ENCODE measurements at places on chromosomes 5 and 9. TPM values are rescaled to one million over a fixed set of nuclear protein-coding genes. Genes with fewer than 3 reads are reported as not detected.

Gene RNF180
- not detected for total RNA-seq

Gene ZFP37
- 2.6 TPM for total RNA-seq

Gene ROPN1L
- total RNA-seq: 0.57 TPM

Gene BTNL3
- total RNA-seq: not detected

Gene PCDH1
- not detected for total RNA-seq

Gene CCL27
- total RNA-seq: not detected

Gene ANGPTL2
- total RNA-seq: not detected

Gene GLDC
- total RNA-seq: not detected

All from naive thymus-derived CD8-positive, alpha-beta T cell (primary cell).